ENCODE measurements at places on chromosomes 16 and 17.

- DNase-seq: no peak
Measured at GRCh38 chr16:47470211-47470610, 9.1 kb downstream of the PHKB start.

GRCh38 chr17:13581925-13582324, 19.8 kb downstream of the HS3ST3A1 start:
- DNase-seq: no peak

DNA sequence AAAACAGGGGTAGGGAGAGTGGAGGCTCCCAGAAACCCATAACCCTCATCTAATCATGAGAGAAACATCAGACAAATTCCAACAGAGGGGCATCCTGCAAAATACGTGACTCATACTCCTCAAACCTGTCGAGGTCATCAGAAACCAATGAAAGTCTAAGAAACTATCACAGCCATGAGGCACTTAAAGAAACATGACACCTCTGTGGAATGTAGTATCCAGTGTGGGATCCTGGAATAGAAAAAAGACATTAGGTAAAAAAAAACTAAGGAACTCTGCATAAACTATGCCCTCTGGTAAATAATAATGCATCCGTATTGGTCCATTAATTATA, 16.4 kb downstream of the CDH5 start:
- no peak for DNase-seq

DNA sequence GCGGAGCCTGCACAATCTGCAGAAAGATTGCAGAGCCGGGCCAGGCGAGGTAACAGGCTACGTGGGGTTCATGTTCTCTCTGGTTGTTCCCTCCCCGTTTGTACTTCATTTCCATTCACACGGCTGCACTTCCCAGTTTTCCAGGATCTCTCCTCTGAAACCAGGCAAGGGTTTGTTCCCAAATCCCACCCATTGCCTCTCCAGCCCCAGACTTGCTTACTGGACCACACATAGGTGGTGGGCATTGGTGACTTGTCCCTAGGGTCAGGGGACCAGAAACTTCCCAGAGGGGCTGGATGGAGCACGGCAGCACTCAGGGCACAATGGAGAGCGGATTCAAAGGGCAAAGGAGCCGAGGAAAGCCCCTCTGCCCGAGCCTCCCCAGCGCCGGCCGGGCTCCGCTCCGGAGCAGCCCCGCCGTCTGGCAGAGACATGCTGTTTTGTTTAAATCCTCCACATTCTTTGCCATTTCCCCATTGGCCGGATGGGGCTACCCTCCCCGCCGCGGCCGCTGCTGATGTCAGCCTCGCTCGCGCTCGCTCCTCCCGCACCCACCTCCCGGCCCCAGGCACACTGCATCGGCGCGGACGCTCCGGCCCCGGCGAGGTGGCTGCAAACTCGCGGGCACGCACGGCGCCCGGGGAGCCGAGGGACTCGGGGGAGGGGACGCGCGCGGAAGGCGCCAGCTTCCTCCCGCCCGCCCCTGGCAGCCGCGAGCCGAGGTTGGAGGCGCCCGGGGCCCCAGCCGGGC, at the start of gene PITPNC1:
Gene PITPNC1 (plus strand): TSS at position 545 of the 751 bp plus-strand sequence.
- peak; percentile 75 for DNase-seq

DNA sequence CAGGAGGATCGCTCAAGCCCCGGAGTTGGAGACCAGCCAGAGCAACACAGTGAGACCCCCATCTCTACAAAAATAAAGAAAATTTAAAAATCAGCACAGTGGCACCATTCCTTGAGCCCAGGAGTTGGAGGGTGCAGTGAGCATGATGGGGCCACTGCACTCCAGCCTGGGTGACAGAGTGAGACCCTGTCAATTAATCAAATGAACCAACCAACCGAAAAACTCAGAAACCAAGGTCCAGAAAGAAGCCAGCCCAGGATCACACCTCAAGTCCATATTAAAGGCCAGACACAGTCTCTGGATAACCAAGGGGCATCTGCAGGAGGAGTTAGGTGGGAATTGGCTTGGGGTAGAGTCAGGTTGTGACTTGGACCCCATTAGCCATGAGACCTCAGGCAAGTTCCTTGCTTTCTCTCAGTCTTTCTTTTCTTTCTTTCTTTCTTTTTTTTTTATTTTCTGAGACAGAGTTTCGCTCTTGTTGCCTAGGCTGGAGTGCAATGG, 2.4 kb downstream of the HSD17B1 start:
- no peak for DNase-seq

DNA sequence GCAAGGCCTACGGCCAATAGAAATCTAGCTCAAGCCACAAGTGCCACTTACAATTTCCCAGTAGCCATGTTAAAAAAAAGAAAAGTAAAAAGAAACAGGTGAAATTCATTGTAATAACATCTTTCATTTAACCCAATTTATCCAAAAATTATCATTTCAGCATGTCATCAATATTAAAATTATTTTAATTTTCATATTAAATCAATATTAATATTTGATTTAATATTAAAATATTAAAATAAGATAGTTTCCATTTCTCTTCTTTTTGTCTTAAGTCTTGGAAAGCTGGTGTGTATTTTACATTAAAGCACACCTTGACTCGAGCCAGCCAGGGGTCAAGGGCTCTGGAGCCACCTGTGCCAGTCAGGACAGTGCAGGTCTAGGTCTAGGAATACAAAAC, 12.7 kb upstream of the C16orf74 start:
- DNase-seq: no peak

DNA sequence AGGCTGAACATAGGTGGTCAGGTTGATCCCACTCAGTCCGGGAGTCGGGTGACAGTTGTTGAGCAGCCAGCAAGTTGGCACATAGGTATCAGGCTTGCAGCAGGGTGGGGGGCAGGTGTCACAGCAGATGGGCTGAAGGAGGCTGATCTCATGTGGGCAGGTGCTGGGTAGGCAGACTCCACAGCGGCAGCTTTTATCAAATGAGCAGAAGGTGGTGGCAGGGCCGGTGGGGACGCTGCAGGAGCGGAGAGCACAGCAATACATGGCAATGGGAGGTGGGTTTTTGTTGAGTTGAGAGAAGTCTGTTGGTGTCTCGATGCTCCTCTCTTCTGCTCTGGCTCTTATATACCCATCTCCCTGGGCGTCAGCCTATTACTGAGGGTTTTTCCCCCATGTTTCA, at the start of gene KRTAP3-1:
Gene KRTAP3-1 (minus strand): TSS at position 318 of the 400 bp plus-strand sequence. CDS start 54 bp downstream, at position 264.
- no peak for DNase-seq

Data from activated CD8-positive, alpha-beta memory T cell treated with anti-CD3 and anti-CD28 coated beads for 1 hour (primary cell).